Stimulated activated CD4-positive, alpha-beta T cell treated with anti-CD3 and anti-CD28 coated beads, Interleukin-1b, Interleukin-23, amount 100 ng/mL, for 24 hours (primary cell): ENCODE measurements at places on chromosomes 12 and 14.

DNA sequence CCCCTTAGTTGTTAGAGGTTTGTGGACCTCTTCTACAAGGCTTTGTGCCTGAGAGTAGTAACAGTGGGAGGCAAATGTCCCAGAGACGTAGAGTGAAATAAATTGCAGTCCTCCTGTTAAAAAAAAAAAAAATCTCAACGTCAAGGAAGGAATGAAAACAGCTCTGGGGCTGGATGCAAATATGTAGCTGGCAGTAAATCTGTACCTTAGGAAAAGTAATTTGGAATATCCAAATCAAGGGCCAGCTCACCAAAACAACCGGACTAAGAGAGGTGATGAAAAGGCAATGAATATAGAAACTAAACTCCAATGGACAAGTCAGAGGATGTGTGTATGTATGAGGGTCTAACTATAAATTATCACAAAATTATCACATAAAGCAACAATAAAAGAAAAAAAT is 27.0 kb downstream of the SINHCAF start:
- DNase-seq, result no peak

GRCh38 chr14:57961786-57962060 is 95.8 kb upstream of the SLC35F4 start:
- no peak for DNase-seq

DNA sequence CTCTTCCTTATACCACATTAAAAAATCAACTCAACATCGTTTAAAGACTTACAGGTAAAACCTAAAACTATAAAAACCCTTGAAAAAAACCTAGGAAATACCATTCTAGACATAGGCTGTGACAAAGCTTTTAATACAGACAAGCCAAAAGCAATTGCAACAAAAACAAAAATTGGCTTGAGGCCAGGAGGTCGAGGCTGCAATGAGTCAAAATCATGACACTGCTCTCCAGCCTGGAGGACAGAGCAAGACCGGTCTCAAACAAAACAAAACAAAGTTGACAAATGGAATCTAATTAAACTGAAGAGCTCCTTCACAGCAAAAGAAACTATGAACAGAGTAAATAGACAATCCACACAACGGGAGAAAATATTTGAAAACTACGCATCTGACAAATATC is 1057.8 kb downstream of the FSCB start:
- DNase-seq, result no peak

DNA sequence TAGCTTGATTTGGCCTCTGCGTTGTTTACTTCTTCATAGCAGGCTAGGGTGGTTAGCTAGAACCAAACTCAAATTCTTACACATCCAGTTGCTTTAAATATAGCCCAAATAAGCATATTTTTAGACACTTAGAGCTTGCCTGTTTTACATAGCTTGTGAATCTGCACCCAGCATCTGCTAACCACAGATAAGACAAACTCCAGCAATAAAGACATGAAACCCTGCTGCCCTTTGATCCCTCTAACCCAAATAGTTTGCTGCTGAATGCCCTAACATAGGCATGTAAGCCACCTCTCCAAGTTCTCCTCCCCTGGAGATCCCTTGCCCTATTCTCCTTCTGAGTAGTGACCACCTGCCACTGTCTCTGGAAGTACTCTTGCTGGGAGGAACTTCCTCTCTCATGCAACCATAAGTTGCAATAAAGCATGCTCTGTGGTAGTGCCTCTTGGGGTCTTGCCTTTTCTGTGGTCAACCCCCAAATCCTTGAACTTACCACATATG is 185.6 kb downstream of the TMEM117 start:
- DNase-seq, result no peak

GRCh38 chr14:81205639-81206038 is 15.1 kb downstream of the GTF2A1 start:
- DNase-seq, result no peak

DNA sequence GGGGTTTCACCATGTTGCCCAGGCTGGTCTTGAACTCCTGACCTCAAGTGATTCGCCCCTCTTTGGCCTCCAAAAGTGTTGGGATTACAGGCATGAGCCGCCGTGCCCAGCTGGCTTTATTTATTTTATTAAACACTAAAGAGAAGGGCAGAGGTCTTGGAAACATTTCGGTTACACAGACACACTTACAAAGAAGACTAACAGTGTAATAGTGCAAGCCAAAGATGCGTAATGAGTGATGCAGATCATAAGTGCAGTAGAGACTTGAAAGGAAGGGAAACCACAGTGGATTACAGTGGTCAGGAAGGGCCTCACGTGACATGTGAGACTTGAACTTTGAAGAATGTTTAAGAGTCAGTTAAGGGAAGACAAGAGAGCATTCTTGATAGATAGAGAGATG is 33.9 kb upstream of the CDK17 start:
- DNase-seq, result no peak

- no peak for DNase-seq
Measured at GRCh38 chr14:105493921-105494605, 3.0 kb downstream of the TEDC1 start.

GRCh38 chr12:93638095-93638494 is 39.1 kb upstream of the CRADD start:
- no peak for DNase-seq

- no peak for DNase-seq
Measured at GRCh38 chr12:78361683-78362082, 502.9 kb upstream of the SYT1 start.

DNA sequence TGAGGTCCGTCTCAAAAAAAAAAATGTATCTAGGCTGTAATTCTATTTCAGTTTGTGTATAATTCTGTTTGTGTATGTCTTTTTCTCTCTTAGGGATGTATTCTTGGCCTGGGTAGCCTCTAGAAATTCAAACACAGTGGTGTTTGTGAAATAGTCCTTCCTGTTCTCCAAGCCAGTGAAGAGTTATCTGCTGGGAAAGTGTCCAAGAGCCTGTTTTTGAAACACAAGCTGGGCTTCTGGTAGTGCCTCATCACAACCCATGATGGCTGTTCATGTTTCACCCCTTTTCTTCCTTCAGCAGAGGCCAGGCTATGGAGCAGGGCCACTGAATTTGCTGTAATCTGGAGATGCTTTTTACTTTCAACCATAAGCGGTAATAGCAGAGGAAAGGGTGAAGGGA is 14.7 kb downstream of the METTL3 start:
- no peak for DNase-seq

GRCh38 chr14:60648249-60648933 is 886 bp downstream of the SIX1 start:
- DNase-seq, result no peak

GRCh38 chr14:52995998-52996397 is 45.1 kb upstream of the FERMT2 start:
- no peak for DNase-seq

DNA sequence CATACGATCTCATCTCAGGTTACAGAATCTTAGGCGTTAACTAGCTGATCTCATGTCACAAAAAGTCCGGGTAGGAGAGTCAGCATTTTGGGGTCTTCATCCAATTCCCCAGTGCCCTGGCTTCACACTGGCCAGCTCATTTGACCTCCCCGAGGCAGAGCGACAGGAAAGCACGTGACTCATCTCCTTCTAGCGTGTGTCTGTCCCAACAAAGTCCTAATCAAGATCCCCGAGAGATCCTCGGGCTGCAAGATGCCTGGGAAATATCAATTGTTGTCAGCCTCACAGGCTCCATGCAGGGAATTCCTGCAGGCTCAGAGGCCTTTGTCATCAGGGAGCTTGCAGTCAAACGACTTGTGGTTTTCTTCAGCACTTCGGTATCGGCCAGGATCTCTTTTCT is 57.5 kb downstream of the ZNF664 start:
- DNase-seq, result no peak

DNA sequence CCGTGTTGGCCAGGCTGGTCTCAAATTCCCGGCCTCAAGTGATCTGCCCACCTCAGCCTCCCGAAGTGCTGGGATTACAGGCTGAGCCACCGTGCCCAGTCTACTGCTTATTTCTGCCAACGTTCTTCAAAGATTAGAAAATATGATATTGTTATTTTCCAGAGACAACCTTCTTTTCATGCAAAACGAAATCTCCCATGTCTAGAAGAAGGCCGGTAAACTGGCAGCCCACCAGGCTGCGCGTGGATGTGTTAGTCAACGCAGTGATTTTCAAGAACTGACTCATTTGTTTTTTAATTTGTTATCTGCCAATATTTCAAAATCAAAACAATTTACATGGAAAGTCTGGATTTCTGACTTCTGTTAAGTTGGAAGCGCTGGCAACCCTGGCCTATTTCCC is 169.6 kb downstream of the RIMBP2 start:
- no peak for DNase-seq
